HAP-1 (cell line): ENCODE measurements at places on chromosomes 2 and 18.

GRCh38 chr2:191270306-191271161 is 25.3 kb downstream of the MYO1B start:
- no peak for DNase-seq

DNA sequence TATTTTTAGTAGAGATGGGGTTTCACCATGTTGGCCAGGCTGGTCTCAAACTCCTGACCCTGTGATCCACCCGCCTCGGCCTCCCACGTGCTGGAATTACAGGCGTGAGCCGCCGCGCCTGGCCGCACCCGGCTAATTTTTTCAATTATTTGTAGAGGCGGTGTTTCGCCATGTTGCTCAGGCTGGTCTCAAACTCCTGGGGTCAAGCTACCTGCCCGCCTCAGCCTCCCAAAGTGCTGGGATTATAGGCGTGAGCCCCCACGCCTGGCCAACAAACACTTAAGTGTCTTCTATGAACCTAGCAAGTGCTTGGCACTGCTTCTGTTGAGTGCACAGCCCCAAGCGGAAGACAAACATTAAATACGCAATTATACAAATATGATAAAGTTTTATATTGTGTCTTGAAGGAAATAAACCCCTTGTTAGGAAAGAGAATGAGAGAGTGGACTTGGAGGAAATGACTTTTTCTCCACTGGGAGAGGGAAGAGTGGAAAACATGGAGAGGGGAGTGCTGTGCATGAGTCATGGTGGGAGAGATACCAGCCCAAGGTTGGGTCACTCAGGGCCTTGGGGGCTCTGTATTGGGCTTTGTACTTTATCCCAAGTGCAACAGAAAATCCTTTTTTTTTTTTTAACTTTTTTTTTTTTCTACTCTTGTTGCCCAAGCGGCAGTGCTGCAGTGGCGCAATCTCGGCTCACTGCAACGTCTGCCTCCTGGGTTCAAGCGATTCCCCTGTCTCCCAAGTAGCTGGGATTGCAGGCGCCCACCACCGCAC is 41.4 kb upstream of the ACTR2 start:
- no peak for DNase-seq

DNA sequence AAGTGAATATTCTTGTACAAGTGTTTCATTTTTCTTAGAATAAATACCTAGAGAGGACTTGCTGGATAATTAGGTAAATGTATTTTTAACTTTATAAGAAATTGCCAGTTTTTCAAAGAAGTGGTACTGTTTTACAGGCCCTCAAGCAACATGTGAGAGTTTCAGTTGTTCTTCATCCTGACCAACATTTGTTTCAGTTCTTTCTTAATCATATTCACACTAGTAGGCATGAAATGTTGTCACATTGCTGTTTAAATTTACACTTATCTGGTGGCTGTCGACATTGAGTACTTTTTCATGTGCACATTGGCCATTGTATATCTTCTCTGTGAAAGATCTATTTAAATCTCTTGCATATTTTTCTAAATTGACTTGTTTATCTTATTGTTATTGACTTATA is 178.1 kb downstream of the ACOXL start:
- no peak for DNase-seq

DNA sequence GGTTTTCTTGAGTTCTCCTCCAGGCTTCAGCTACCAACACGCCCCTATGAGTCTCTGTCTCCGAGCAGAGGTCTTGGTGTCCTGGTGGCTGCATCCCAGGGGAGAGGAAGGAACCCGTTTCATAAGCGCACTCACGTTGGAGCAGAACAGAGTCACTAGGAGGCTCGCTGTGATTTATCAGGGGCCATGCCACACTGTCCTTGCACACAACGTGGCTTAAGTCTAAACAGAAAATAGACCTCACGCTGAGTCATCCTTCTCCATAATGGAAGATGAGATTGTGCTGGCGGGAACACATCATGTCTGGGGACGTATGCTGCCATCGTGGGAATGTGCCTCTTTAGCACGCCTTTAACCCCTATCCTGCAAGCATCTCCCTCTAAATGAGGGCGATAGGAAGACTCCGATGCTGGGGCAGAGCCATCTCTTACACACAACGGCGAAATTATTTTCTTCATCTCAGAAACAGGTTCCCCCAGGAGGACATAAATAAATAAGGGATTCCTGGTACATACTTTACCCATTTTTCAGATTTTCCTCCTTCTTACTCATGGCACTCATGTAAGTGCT is 211.4 kb downstream of the KLHL29 start:
- no peak for DNase-seq

DNA sequence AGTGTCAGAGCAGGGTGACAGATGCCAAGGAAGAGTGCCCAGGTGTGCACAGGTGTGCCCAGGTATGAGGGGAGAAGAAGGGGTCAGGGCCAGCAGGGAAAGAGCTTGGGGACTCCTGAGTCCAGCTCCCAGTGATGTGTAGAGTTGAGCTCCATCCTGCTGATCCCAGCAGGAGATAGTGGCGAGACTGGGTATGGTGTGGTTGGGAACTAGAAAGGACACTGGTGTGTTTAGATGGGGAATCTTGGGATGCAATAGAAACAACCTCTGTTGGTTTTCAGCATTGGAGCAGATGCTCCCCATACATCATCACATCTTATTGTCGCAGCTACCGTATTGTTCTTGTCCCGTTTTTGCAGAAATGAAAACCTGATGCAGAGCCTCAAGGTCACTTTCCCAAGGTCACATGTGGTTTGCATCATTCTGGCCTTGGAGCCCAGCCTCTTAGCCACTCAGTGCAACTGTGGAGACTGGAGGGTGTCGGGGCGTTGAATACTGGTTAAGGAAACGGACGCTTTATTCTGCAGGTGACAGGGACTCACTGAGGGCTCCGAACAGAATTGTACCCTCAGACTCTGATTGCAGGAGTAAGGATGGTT is 166.7 kb downstream of the AGAP1 start:
- DNase-seq = no peak

GRCh38 chr2:16240402-16240801 is 300.1 kb downstream of the MYCN start:
- no peak for DNase-seq

GRCh38 chr2:177147093-177147694 is 65.4 kb upstream of the HNRNPA3 start:
- DNase-seq = peak; percentile 39

DNA sequence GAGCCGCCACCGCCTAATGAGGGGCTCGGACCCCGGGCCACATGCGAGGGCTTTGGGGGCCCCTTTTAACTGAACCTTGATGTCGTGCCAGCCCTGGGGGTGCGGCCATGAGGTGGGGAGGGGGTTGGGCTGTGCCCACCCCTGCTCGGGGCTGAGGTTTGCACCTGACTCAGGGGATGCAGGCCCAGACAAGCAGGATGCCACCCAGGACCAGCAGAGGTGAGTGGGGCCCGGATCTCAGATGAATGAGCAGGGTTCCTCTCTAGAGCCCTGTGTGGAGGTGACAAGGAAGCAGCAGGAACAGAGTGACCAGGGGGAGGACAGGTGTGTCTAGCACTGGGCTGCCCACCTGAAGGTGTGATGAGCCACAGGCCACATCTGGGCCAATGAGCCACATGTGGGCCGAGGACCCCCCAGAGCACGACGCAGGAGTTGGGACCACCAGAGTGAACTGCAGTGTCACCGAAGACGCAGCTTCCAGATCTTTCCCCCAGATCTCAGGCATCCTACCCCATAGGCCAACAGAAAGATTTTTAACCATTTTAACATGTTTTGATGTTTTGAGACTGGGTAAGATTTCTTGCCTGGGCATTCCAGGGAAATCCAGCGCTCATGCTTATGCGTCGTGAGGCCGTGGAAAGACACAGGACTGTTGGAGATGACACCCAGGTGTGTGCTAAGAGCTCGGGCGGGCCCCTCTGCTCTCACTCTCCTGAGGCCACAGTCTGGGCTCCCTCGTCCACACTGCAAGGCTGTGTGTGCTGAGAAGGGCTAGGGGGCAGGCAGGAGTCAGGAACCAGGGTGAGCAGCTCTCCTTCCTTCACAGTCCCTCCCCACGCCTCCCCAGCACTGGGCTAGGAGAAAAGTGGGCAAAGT is 73.6 kb downstream of the DDX1 start:
- no peak for DNase-seq

DNA sequence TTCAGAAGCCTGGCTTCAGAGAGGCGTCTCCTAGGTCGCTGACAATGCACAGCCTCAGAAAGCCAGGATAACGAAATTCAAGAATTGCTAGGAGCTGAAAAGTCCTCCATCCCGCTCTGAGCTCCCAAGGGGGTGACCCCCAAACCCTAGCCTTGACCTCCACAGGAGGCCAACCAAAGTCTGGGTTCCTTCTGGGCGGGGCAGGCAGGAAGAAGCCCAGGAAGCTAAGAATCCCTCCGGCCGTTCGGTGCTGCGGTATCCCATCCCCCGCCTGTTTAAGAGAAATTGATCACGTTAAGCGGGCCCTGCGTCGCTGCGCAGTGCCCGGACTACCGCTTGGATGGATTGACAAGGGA is 2.5 kb upstream of the OSR1 start:
- no peak for DNase-seq

GRCh38 chr2:22035361-22035830 is 911.6 kb downstream of the TDRD15 start:
- DNase-seq = no peak

DNA sequence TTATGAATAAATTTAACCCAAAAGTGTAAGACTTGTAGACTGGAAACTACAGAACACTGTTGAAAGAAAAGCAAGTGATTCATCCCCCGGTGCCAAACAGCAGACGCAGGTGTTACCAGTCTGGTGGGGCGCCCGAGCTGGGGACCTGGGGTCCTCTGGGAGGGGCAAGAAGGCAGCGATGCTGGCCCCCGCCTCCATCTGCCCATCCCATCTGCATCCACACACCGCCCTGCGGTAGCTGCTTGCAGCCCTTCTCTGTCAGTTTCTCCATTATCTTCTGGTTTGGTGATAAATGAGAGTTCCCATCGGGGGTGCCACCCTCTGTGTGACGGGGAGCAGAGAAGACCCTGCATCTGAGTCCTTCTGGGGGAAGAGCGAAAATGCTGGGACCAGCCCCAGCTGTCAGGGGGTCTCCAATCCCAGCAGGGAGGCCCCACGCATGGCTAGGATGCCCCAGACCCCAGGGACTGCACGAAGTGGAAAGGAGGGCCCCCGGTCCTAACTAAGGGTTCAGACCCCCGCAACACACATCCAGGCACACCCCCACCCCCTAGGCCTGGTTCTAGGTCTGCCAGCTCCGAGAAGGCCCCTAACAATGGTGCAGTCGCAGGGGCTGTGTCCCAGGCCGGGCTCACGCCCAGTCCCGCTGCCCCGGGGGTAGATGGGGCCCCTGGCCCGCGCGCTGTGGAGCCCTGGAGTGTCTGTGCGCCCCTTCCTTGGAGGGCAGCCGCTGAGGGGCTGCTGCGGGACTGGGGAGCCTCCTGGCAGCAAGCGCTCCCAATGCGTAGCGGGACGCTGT is 686 bp upstream of the RGPD8 start:
- no peak for DNase-seq

DNA sequence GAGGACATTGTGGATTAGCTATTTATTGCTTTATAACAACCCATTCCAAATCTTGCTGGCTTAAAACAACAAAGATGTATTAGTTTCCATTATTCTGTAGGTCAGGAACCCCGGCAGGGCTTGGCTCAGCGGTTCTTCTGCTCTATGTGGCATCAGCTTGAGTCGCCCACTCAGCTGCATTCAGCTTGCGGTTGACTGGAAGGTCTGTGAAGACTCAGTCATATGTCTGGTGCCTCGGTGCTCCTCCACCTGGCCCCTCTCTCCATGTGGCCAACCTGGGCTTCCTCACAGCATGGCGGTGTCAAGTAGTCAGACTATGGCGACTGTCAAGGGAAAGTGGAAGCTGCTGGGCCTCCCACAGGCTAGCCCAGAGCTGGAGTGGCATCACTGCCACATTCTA is 48.6 kb downstream of the EMILIN2 start:
- no peak for DNase-seq

DNA sequence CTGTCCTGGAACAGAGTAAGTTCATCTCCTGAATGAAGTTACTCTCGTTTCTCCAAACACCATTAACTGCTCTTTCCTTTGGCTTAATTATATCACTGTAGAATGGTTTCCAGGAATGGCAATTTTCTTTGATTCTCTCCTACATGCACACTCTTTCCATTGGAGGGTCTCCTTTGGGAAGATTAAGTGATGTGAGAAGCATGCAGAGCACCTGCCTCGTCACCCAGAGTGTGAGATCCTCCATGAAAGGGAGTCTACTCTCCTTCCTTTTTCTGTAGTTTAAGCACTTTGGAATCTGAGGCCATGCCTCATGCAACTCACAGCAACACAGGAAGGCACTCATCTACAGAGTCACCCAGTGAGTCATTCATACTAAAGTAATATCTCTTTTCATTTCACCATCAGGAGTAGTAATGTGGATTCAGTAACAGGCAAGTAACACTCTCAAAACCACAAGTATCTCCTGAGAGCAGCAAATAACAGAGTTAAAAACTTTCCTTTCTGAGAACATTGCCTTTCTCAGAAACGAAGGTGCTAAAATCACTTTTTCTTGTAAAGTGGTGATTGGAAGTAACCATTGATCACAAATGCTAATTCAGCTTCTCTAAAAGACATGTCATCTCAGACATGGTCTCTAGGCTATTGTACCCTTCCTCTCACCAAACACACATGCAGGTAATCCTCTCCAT is 52.8 kb upstream of the IL1RL1 start:
- no peak for DNase-seq

GRCh38 chr2:86562485-86562921 is 740 bp downstream of the CHMP3 start:
- DNase-seq = no peak

GRCh38 chr2:231467016-231467545 is 2.8 kb upstream of the NCL start:
- no peak for DNase-seq

DNA sequence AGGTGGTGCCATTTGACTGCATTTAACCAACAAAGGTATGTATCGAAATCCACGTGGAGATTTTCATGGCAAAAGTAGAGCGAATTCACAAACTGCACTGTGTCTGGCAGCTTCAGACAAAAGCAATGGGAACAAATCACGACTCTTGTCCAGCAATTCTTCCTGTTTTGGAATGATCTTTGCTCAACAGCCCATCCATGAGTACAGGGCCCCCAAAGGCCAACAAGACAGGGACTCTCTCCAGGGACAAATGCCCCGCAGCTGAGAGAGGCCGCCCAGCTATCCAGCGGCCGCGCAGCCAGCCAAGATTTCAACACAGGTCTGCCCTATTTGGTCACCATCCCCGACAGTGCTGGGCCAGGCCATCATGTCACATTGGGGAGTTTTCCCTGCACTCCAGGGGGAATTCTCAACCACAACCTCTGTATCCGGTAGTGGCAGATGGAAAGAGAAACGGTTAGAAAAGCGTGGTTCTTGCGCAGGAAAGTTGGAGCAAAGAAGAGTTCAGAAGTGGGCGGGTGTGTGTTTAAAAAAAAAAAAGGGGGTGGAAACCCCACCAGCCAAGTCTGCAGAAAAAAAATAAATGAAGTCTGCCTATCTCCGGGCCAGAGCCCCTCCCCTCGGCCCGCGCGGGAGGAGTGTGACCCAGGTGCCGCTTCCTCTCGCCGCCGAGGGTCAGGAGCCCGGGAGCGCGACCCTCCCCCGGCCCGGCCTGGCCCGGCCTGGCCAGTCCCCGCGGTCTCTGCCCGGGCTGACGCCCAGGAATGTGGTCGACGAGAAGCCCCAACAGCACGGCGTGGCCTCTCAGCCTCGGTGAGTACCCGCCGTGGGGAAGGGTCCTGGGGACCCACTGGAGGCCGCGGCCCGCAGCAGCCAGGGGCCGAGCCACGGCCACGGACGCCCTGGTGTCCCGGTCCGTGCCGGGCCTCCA is at the start of gene GYPC:
Gene GYPC (plus strand): TSS at position 659 of the 931 bp plus-strand sequence. CDS start 106 bp downstream, at position 765.
- DNase-seq = peak; percentile 40
